ENCODE measurements at places on chromosomes 4 and X.
A peak's percentile ranks its signal among the peaks of the same experiment; 100 is the strongest.

GRCh38 chrX:149799095-149799714 is 17.5 kb downstream of the MAGEA9 start:
- no peak for DNase-seq

DNA sequence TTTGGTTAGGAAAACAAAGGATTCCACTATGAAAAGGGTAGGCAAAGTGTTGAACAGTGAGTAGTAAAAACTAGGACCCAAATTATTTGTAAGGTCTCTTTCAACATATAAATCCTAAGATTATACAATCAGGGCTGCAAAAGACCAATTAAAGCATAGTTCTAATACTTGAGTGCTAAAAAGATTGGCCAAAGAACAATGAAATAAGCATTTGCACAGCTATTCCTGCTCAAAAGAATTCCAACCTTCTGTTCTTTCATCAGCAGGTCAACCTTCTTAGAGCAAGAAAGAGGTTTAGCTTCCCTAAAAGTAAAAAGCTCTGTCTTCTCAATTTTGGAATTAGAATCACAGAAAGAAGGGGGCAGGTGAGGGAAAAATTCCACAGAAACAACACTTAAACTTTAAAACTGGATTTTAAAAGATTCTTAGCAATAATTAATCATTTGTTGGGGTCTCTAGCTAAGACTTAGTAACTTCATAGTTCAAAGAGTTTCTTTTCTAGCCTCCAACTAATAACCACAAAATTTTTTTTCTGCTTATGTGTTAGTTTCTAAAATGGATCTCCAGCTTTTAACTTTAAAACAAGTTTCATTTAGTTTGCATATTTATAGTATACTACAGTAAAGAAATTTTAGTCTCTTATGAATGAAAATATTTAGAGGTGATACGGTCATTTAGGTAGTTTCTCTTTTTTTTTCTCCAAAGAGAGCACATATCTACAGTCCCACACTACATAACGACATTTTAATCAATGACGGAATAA is 16.3 kb downstream of the TSPAN5 start:
- no peak for DNase-seq

DNA sequence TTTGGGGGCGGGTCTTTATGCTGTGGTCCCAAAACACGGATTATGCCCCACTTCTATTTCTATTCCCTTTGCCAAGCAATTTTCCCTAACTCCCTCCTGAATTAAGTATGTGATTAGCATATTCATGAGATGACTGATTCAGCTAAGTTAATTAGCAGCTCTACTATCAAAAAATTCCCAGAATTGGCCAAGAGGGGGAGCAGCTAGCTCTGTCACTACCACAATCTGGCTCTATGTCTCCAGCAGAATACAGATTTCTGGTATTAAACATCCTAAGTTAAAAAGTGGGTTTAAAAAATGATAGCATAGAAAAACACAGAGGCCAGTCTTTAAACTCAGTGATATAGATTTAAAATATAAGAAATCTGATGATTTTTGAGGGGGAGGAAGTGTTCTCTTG is 80.3 kb downstream of the GPC4 start:
- peak; percentile 66 for DNase-seq

GRCh38 chrX:30618160-30618765 is 35.0 kb upstream of the GK start:
- no peak for DNase-seq

- DNase-seq = peak; percentile 76
These were observed 120.4 kb downstream of the CT47B1 start for GRCh38 chrX:120755066-120755846.

GRCh38 chr4:39450618-39451017 is 8.1 kb downstream of the RPL9 start:
- DNase-seq = no peak

DNA sequence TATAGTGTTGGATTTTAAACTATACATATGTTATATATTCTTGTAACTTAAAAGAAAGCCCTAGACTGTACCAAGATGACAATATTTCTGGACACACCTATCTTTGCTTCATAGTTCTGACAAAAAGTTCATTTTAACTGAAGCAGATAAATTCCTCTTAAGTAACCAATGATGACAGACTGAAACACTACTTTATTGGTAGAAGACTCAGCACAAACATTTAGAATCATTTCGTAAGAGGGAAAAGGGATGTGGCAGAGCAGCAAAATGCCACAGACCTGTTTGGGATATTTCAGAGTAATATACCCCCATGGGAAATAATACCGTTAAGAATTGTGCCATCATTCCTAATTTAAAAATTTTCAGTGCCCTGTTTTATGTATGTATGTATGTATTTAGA is 56.2 kb downstream of the APOO start:
- DNase-seq = no peak

GRCh38 chrX:153902385-153902784 is 2.1 kb upstream of the AVPR2 start:
- no peak for DNase-seq

- no peak for DNase-seq
These were observed 27.4 kb downstream of the HSD17B11 start for GRCh38 chr4:87363552-87363951.

GRCh38 chrX:47200385-47201150 is 6.9 kb downstream of the UBA1 start:
- no peak for DNase-seq

DNA sequence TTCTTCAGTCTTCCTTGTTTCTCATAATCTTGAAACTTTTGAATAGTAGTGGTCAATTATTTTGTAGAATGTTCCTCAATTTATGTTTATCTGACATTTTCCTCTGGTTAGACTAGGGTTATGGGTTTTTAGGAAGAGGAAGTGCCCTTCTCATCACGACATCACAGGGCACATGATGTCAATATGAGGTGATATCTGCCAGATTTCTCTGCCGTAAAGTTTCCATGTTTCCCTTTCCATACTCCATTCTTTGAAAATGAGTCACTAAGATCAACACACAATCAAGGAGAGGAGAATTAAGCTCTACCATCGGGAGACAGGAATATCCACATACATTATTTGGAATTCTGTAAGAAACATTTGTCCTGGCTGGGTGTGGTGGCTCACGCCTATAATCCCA is 28.4 kb downstream of the RP2 start:
- DNase-seq = no peak

GRCh38 chrX:50068285-50068563 is 132.6 kb downstream of the AKAP4 start:
- no peak for DNase-seq

GRCh38 chrX:47802589-47802988 is 34.1 kb upstream of the ZNF81 start:
- DNase-seq = no peak

DNA sequence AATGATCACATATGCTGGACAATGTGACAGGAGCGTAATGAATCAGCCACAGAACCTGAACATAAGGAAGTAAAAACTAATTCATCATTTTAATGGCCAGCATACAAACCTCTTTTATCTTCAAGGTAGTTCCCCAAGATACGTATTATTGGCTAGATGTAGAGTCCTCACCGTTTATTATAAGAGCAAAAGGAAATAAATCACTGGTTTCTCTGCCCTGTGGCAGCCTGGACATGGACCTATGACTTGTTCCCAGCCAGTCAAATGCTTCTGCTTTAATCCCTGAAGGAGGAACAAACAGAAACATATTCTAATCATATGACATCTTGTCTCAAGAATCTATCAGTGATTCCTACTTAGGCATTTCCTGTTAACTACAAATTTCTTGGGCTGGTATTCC is 86.8 kb upstream of the FAM241A start:
- no peak for DNase-seq

- no peak for DNase-seq
These were observed 4.6 kb downstream of the PALLD start for GRCh38 chr4:168501407-168501806.

- DNase-seq = no peak
These were observed 131.7 kb downstream of the REPS2 start for GRCh38 chrX:17078031-17078720.
